ENCODE measurements at places on chromosomes 2 and 18.

DNA sequence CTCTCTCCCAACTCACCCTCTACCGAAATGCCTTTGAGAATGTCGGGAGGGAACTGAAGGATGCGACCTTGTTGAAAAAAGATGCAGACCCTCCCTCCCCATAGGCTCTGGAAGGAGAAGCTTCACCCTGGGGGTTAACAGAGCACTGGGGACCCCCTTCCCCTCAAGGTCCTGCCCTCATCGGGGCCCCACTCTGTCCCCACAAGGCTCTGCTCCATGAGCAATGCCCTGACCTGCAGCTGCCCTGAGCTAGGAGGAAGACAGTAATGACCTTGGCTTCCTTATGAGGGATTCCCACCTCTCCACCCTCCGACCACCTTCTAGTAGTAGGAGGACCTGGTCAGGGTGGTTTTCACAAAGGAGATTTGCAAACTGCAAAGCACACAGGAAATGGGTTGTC is 44.4 kb upstream of the HPCAL1 start:
- DNase-seq, result no peak

GRCh38 chr2:180873219-180873618 is 107.2 kb upstream of the UBE2E3 start:
- no peak for DNase-seq

DNA sequence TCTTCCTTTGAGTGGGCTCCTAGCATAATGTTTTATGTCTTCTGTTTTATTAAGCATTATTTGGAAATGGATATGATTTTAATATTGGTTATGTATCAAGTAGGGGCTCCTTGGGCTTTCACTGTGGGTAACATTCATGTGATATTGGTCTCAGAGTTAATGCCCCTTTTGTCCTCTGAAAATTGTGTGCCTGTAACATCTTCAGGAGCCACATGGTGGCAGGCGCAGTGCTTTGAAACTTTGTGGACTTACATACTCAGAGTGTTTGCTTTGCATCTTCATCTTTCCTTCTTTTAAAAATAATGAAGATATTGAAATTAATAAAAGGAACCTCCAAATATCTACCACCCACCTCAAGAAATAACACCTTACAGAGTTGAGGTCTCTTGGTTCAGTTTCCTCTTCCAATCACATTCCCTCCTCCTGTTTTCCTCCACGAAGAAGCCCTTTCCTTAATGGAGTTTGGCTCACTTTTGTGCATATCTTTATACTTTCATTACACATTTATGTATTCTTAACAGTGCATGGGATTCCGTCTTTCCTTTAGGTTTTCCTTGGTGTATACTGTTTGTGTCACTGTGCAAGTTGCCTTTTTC is 73.5 kb downstream of the LIMS1 start:
- DNase-seq, result no peak

GRCh38 chr18:35110059-35110458 is 68.8 kb downstream of the MAPRE2 start:
- no peak for DNase-seq

DNA sequence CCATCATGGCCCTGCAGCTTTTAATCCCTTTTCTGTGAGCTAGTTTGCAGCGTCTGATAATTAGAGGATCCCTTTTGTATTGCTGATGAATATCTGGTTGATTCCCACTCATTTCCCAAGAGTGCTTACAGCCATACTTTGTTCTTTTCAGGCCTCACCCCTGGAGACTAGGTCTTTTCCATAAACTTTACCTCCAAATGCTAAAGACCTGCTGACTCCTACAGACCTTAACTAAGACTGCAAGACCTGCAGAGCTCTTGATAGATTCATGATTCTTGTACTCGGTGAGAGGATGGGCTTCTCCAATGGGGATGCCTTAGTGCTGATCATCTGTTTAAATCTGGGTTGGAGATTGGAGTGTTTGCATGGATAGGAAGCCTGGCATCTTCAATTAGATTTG is 33.1 kb upstream of the DYNAP start:
- DNase-seq, result no peak

DNA sequence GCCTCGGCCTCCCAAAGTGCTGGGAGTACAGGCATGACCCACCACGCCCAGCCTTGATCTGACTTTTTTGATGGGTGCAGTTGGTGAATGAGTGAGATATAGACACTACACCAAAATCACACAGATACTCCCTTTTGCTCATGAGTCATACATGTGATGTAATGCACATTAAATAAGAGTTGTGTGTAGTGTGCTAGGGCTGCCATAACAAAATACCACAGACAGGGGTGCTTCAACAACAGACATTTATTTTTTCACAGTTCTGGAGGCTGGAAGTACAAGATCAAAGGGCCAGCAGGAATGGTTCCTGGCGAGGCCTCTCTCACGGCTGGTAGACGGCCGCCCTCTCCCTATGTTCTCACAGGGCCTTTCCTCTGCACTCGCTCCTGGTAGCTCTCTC is 46.6 kb downstream of the GBX2 start:
- DNase-seq, result no peak

GRCh38 chr2:63434024-63435001 is 154.0 kb downstream of the WDPCP start:
- no peak for DNase-seq

DNA sequence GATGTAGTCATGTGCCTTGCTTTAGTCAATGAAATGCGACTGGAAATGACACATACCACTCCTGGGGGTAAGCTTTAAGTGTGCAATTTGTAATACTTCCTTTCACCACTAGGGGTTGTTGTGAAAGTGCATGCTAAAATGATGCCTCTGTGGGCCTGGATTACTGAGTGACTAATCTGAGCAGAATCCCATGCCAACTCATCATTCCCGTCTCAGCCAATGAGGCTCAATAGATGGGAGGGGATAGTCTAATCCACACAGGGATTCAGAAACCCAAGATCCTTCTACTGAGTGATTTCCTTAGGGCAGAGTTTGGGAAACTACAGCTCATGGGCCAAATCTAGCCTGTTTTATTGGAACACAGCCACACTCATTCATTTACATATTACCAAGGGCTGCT is 54.0 kb downstream of the HRH4 start:
- DNase-seq, result no peak

GRCh38 chr2:53422979-53423378 is 344.6 kb upstream of the CHAC2 start:
- peak; percentile 5 for DNase-seq

Data from fibroblast of skin of left biceps (primary cell).